Caudate nucleus (tissue), 63 donors: ENCODE measurements at places on chromosomes 3 and 15.

GRCh38 chr3:71305231-71306206 is 278.0 kb downstream of the FOXP1 start:
- DNase-seq, result no peak

DNA sequence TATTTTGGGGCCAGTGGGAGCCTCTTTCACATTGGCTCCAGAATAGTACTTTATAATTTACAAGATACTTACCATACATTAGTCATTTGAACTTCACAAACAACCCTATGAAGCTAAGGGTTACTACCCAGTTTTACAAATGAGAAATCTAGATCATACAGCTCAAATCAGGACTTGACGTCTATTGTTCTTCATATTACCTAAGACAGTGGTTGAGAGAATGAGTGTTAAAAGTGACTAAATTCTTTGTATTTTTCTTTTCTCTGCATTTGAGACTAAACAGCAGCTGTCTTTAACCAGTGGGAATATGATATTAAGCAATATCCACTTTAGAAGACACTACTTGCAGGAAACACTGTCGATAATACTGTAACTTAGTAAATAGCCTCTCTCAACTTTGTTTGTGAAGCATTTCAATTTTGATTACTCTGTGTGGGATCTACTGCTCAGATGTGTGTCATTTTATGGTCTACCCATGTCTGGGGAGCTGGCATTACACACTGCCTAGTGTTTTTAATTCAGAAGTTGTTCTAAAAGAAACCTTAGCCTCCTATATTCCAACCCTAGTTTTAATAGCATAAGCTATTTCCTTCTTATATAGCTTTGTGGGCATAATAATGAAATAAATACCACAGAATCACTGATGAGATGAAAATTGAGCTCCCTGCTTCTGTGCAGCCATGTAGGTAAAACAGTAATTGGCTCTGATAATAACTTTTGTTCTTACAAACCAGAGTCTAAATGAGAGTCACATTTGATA is 45.9 kb downstream of the IQCH start:
- no peak for DNase-seq

DNA sequence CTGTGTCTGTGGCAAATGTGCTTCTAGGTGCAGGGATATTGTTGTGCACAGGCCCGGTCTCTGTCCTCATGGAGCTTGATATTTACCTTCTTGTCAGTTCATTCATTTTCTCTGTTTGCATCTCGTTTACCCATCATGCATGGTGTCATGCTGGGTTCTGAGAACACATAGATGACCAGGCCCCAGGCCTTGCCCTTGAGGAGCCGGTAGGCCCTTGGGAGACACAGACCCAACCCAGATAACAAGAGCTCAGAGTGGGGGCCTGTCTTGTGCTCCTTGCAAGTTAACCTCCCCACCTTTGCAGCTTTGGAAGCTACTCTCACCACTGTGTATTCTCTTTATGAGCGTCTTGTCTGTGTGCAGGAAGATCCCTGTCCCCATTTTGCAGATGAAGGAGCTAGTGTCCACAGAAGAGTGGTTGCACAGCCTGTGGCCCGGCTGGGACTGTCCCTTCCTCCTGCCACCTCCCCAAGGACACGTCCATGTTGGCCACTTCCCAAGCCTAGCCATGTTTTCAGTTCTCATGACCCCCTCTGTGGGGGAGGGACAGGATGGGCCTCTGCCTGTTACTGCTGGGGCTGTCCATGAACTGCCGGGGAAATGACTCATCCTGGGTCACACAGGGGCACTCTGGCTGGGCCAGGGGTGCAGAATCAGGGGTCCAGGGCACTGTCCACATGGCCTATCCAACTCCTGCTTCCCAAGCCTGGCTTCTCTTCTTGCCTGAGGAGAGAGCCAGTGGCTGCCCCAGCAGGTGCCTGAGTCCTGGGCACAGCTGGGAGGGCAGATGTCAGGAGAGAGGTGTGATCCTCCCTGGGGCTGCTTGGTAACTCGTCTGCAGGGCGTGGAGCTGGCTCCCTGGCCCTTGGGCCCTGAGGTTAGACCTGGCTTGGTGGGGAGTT is 3.4 kb downstream of the SNX33 start:
- no peak for DNase-seq

- no peak for DNase-seq
Observed at GRCh38 chr3:4515916-4516579, 22.9 kb downstream of the ITPR1 start.

- DNase-seq, result no peak
Observed at GRCh38 chr15:58517252-58517681, 85.5 kb downstream of the LIPC start.

DNA sequence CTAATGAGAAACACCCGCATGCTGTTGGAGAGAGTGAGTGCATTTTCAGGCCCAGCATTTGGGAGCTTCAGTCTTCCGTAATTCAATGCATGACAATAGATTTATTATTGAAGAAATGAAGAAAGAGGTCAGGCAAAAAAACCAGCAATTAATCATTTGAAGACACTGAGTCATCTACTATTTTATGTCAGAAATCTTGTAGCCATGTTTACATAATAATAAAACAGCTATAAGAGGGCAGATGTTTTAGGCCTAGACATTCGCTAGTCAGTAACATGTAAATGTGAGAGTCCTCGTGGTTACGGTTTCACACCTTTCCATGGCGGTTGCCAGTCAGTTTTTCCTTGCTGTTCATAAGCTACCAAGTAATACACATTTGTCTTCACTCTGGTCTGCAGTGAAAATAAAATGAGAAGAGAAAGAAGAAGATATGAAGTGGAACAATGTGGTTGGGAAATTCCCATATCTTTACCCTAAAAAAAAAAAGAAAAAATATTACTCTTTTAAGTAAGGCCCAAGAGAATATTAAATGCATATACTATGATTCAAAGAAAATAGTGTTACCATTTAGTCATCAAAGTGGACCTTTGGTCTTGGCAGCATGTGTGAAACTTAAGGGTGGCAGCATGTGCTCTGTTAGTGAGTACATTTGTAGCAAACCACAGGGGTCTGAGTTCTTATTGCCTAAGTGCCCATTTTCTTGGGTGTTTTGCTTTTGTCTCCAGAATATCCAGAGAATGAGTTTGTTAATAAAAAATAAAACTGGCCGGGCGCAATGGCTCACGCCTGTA is 140.5 kb upstream of the TBL1XR1 start:
- DNase-seq, result no peak

DNA sequence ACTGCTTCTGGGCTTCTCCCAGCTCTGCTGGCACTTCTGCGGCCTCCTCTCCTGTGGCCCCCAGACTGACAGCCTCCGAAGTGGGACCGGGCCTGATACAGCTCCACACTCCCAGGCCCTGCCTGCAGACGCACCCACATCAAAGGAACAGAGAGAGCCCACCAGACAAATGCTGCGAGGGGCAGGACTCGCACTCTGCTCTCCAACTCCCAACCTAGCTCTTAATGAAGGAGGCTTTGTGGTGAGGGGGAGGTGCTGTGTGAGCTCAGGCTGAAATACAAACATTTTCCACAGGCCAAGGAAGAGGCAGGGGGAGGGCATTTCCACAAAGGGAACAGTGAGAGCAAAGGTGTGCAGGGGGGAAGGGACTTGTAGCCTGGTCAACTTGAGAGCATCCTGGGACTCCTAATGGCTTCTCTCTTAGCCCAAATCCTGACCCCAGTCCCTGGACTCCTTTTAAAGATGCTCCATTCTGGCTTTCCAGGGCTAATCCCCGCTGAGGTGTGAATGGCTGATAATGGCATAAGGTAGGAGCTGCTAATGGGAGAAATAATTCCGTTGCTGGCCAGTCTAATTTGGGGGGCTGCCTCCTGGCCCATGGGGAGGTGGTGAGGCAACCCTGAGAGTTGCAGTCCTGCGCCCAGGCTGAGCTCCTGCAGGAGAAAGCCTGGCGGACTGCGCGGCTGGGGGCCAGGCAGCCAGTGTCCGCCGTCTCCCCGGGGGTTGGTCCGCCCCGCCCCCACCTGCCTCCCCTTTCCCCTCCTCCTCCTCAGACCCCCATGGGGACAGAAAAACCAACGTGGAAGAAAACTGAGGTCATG is 9.6 kb downstream of the LINGO1 start:
- no peak for DNase-seq

DNA sequence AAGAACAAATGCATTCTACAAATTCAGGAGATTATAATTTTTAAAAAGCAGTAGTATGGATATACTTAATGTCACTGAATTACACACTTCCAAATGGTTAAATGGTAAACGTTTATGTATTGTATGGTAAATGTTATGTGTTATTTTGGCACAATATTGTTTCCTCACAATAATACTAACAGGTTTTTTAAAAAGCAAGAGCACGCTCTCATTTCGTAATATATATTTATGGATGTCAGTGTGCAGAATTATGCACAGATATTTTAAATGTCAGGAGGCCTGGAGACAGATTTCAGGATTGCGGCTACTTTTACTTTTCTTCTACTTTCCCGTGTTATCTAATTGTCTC is 533 bp downstream of the ZNF445 start:
- DNase-seq, result no peak

- DNase-seq, result no peak
Observed at GRCh38 chr15:62445244-62445643, 280.2 kb upstream of the C2CD4B start.

GRCh38 chr3:52704611-52705437 is 767 bp downstream of the GLT8D1 start:
- DNase-seq, result no peak

- no peak for DNase-seq
Observed at GRCh38 chr3:144511346-144511745, 539.7 kb downstream of the DIPK2A start.

GRCh38 chr3:60182697-60183096 is 1068.6 kb downstream of the FHIT start:
- no peak for DNase-seq

- no peak for DNase-seq
Observed at GRCh38 chr15:93656041-93656440, 567.0 kb upstream of the RGMA start.

DNA sequence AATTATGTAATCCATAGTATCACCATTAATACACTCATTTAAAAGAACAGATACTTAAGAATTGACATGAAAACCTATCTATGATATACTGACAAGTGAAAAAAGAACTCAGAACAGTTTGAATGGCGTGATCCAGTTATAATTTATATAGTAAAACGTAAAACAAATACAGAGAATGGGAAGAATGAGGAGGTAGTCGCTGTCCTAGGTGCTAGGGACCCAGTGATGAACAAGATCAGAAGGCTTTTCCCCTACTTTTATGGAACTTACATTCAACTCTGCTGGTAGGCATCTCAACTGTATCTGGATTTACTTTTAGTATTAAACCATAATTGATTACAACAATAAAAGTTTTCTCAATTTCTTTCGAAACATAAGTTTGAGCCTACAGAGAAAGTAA is 31.8 kb downstream of the GSK3B start:
- no peak for DNase-seq

DNA sequence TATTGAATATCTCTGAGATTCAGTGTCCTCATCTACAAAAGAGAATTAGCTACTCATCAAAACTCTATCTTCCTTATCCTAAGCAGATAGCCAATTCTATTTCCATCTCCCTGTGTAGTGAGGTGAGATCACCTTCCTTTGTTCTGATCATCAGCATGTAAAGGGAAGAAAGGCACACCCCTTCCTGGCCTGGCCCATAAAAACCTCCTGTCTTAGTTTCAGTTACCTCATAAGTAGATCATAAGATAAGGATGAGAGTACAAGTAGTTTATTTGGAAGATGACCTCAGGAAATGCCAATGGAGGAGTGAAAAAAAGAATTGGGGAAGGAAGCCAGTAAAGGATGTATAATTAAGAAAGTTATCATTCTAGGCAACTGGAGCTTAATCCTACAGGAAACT is 114.5 kb upstream of the GADL1 start:
- no peak for DNase-seq

GRCh38 chr3:127734754-127735473 is 62.2 kb downstream of the ABTB1 start:
- no peak for DNase-seq

DNA sequence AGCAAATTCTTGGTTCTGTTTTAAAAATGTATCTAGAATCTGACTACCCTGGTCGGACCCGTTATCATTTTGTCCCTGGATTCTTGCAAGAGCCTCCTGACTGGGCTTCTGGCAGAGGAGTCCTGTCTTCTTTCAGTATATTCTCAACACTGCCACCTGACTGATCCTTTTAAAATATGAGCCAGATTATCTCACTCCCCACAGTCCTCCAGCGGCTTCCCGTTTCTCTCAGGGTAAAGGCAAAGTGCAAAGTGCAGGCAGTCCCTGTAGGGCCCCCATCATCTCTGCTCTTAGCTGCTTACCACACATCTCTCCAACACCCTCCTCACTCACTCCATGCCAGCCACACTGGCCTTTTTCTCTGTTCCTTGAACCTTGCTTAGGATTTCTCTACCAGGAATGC is 28.4 kb downstream of the CRTC3 start:
- no peak for DNase-seq

DNA sequence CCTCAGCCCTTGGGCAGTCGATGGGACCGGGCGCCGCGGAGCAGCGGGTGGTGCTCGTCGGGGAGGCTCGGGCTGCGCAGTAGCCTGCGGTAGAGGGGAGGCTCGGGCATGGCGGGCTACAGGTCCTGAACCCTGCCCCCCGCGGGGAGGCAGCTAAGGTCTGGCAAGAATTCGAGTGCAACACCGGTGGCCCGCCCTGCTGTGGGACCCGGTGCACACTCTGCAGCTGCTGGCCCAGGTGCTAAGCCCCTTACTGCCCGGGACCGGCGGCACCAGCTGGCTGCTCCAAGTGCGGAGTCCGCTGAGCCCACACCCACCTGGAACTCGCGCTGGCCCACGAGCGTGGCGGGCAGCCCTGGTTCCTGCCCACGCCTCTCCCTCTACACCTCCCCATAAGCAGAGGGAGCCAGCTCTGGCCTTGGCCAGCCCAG is 377.7 kb upstream of the RBMS3 start:
- no peak for DNase-seq
